ENCODE measurements at places on chromosomes 3 and 15. TPM values are rescaled to one million over a fixed set of nuclear protein-coding genes. Genes with fewer than 3 reads are reported as not detected.

Gene GRK7
- 0.08 TPM for total RNA-seq

Gene ALDH1A2
- total RNA-seq: 49.6 TPM

Gene HGD
- not detected for total RNA-seq

Gene KLHL6
- 3.0 TPM for total RNA-seq

Gene ZMYND10
- 3.4 TPM for total RNA-seq

Gene MAGEL2
- 1.5 TPM for total RNA-seq

Gene ATP8B4
- total RNA-seq: 3.7 TPM

Gene SPINK8
- total RNA-seq: not detected

Gene CTXN2
- not detected for total RNA-seq

Gene ADAMTSL3
- 3.3 TPM for total RNA-seq

Gene SLC27A2
- total RNA-seq: 0.47 TPM

Gene PTX3
- 1.2 TPM for total RNA-seq

Gene FAM81A
- total RNA-seq: 5.1 TPM

Gene RNU5B-1
- 29.6 TPM for total RNA-seq

Gene CPNE9
- not detected for total RNA-seq

Gene GREM1
- total RNA-seq: not detected

Gene PCOLCE2
- 3.9 TPM for total RNA-seq

Gene CPN2
- total RNA-seq: not detected

Gene C3orf20
- total RNA-seq: not detected

Gene HRH1
- 4.1 TPM for total RNA-seq

Gene GLDN
- total RNA-seq: 0.43 TPM

Gene CACNA2D2
- 5.9 TPM for total RNA-seq

Gene CFAP92
- total RNA-seq: 1.4 TPM

Gene CRABP1
- total RNA-seq: not detected

Gene SKOR1
- 0.34 TPM for total RNA-seq

Gene SLC2A2
- not detected for total RNA-seq

Gene TBC1D5
- 58.2 TPM for total RNA-seq

Gene IL20RB
- 0.60 TPM for total RNA-seq

Gene GPR62
- total RNA-seq: 0.23 TPM

Gene CFAP161
- 0.65 TPM for total RNA-seq

Gene ROBO1
- 17.2 TPM for total RNA-seq

Gene OSTN
- 0.43 TPM for total RNA-seq

Gene IQGAP1
- 97.0 TPM for total RNA-seq
